ENCODE measurements at places on chromosomes 2 and 18.

DNA sequence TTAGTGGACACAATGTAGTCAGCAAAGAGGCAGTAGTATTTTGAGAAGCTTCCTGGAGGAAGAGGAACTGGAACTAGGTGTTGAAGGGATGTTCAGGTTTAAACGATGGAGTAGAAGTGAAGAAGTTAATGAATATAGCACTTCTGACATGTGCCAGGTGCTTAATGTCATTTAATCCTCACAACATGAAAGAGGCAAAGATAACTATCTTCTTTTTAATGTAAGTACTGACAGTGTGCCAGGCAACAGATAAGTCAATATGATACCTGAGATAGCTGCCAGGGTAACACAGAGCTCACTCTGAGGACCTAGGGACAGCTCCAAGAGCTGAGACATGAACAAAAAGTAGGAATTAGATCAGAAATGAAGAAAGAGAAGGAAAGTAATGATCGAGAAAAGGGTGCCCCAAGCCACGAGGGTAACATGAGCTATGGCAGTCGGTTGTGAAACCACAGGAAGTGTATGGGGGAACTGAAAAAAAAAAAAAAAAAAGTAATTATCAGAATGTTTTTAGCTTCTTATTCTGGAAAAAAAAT lies 140.7 kb downstream of the RNF144A start:
- no peak for DNase-seq

DNA sequence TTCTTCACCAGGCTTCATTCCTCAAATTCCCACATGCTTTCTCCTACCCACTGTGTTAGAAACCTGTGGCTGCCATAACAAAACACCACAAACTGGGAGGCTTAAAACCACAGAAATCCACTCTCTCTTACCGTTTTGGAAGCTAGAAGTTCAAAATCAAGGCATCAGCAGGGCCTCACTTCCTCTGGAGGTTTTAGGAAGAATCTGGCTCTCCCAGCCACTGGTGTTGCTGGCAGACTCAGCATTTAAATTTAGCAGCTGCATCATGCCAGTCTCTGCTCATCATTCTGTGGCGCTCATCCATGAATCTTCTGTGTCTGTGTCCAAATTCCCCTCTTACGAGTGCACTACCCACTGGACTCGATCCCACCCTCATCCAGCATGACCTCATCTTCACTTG lies 248.5 kb downstream of the ZNF516 start:
- no peak for DNase-seq

DNA sequence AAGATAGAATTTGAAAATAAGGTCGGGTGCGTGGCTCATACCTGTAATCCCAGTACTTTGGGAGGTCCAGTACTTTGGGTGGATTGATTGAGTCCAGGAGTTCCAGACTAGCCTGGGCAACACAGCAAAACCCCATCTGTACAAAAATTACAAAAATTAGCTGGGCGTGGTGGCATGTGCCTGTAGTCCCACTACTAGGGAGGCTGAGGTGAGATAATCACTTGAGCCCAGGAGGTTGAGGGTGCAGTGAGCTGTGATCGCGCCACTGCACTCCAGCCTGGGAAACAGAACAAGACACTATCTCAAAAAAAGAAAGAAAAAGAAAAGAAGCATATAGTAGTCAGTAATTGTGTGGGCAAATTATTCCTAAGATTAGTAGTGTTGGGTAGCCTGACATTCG lies 194.2 kb upstream of the ALPP start:
- DNase-seq, result no peak

DNA sequence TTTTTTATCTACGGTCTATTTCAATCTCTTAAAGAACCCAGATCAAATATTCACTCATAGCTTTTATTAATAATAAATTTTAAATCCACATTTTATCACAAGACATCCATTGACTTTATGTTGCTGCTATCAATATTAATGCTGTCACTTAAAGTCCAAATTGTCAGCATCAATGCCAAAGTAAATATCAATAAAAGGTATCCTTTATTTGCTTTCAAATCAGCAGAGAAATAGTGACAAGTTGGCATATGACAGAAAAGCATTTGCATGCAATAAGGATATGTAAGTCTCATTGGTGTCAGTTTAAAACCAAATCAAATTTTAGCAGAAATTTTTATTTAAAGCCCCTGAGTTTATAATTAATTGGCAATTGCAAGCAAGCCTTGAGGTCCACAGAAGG lies 775.4 kb downstream of the ADCYAP1 start:
- DNase-seq, result no peak

DNA sequence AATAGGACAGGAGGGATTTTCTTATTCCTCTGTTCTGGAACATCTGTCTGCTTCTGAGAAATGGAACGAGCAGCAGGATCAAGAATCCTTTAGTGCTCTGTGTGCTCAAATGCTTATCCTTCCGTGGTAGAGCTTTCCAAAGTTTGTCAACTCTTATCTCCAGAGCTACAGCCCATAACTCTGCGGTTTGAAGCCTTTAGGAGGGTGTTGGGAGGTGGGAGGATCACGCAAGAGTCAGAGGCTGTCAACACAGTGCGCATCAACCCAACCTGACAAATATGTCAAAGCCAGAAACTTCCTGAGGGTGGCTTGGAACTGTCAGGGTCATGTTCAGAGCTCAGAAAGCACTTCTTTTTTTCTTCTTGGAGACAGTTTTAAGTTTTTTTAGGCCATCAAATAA lies 95.9 kb downstream of the CRIM1 start:
- DNase-seq, result no peak

DNA sequence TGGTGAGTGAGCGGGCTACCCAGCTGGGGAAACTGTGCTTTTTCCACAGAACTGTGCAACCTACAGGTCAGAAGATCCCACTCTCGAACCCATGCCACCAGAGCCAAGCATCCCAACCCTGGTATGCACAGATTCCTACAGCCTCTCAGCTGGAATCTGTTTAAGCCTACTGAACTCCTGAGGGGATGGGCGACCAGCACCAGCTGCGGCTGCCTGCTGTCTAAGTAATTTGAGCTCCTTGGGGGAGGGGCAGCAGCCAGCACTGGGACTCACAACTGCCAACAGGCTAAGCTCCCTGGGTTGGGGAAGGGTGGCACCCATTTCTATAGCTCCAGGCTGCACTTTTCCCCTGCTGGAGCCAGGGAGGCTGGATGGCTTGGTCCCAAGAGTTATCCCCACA lies 11.8 kb downstream of the CYP27C1 start:
- DNase-seq, result no peak

DNA sequence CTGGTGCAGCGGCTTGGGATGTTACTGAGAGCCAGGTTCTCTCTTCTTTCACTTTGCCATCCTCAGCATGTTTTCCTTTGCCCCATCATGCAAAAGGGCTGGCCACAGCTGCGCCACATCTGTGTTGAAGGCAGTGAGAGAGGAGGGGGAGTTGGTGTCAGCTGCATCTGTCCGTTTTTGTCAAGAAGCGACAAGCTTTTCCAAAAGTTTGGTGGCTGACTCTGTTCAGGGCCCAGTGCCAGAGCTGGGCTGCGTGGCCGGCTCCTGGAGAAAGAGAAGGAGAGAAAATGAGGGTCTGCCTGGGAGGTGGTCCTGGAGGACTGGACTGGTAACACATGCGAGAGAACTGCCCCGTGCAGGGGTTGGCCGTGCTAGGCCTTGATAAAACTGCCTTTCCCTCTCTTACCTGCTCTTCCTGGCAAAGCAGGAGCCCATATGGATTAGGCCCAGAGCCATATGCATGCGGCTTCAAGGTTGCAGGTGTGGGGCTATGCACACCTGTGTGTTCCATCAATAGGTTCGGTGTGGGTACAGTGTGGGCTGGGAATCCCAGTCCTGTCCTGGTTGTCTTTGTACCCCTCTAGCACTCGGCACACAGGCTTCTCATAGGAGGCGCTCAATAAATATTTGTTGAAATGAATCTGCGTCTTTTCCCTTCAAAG lies 9.0 kb downstream of the RNF144A start:
- no peak for DNase-seq

- no peak for DNase-seq
Measured at GRCh38 chr2:106606652-106607051, 119.5 kb downstream of the CD8B2 start.

GRCh38 chr2:224944707-224945547 lies 97.3 kb downstream of the DOCK10 start:
- no peak for DNase-seq

GRCh38 chr18:53909668-53910067 lies 314.8 kb downstream of the MBD2 start:
- DNase-seq, result no peak

- no peak for DNase-seq
Measured at GRCh38 chr18:25434745-25435144, 82.8 kb upstream of the ZNF521 start.

DNA sequence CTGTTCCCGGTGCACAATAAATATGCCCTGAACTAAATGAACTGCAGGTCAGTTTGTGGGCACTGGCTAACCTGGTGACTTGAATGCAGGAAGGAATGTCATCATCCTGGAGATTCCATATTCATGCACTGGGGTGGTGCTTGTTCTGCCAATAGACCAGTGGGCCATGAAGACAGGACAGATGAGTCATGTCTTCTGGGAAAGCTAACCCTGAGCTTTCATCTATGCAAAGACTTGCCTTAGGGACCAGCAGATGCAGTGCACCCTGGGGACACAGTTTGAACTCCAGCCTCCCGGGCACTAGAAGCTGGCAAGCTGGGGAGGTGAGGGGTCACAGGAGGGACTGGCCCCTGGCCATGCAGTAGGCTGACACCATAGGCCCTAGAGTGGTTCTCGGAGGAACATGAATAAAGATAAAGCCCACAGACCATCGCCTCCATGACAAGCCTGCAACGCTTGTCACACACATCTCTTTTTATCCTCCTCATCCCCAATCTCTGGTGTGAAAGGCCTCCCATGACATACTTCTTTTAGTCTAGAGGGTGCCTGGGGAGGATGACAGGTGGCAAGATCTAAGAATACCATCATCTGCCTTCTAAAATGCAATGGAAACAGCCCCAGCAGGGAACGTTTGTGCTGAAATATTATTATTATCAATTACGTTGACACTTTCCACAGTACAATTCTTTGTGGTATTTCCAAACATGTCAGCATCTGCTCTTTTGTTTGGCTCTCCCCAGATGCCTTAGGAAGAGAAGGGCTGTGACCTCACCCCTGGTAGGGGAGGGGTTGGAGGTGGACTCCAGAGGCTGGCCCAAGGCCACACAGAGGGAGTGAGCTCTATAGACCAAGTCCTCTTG lies 267.4 kb upstream of the RAB6C start:
- no peak for DNase-seq

DNA sequence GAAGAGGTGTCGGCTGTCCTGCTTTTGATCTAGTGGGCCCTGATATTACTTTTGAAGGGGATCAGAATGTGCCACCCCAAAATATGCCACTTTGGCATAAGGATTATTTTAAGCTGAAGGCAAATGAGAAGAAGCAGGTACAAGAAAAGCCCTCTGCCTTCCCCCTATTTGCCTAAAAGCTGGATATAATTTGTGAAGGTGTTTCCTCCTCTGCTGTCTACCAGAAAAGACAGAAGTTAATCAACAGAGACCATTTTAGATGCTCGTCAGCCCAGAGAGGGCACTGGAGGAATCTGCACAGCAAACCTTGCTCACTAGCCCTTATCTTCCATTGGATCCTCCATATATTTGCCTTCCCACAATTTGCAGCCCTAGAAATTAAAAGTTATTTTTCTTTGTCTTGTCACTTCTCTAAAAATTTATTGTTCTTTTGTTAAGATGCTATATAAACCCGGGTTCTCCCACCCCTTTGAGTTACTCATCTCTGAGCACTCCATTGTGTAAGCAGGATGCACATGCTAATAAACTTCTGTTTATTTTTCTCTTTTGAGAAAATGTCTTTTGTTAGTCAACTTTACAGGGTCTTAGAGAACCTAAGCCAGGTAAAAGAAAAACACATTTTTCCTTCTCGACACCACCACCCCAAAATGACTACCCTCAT lies 163.2 kb upstream of the SLC1A4 start:
- DNase-seq, result no peak

DNA sequence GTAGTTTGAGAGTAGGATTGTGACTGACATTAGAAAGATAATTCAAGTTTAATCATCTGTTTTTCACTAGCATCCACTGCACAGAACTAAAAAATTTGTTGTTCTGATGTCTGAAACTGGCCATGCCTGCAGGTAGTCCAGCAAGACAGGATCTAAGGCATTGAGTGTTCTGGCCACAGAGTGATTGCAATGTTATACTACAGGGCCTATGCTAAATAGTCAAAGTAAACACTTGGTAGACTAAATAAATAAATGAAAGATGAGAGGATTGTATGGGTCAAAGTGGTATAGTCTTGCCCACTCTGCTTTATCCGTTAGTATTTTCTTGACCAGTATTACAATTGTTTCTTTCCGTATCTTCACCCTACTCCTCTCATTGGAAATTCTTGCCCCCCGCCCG lies 27.6 kb upstream of the FANCL start:
- no peak for DNase-seq

DNA sequence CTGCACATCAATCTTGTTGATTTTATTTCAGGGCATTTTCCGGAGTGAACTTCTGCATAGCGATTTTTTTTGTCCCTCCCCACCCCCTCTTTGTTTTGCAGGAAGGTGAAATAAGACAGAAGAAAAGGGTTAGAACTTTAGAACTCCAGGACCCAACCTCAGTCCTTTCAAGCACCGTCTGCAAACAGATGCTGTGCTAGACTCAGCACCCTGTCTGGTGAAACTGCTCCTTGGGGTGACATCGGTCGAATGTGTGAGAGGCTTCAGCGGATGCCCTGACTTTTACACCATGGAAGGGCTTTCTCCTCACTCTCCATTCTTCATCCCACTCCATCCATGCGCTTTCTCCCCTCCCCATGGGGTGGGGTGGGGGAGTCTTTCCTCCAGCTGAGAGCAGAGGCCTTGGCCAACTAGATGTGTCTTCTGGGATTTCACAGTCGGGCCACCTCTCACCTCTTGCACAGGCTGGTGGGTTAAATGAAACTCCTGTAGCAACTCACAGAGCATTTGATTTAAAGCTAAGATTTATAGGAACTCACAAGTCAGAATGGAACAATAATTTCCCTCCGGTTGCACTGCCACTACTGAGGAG lies 43.3 kb upstream of the EDAR start:
- DNase-seq, result no peak

DNA sequence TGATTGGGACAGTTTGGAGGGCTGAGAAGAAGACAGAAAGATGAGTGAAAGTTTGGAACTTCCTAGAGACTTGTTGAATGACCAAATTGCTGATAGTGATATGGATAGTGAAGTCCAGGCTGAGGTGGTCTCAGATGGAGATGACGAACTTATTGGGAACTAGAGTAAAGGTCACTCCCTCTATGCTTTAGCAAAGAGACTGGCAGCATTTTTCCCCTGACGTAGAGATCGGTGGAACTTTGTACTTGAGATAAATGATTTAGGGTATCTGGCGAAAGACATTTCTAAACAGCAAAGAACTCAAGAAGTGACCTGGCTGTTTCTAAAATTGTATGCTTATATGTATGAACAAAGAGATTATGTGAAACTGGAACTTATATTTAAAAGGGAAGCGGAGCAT lies 221.2 kb upstream of the KCNJ3 start:
- no peak for DNase-seq
